A549 treated with CORT108297 at 1 μM for 4 hours (cell line): ENCODE measurements at places on chromosomes 6 and 20. TPM values are rescaled to one million over a fixed set of nuclear protein-coding genes. Genes with fewer than 3 reads are reported as not detected.

The BEND3 gene
- 3.3 to 3.9 TPM (median 3.6 TPM) in 5 replicates for total RNA-seq

The TMEM217 gene
- 0.54 to 1.3 TPM (median 0.75 TPM) in 5 replicates for total RNA-seq

The PHACTR3 gene
- 0.06 to 0.07 TPM in 2 of 5 replicates, not detected in the others for total RNA-seq

The FILIP1 gene
- total RNA-seq: 0.18 to 0.53 TPM (median 0.32 TPM) in 5 replicates

The SPAG4 gene
- total RNA-seq: 3.5 to 6.6 TPM (median 4.7 TPM) in 5 replicates

The PRR18 gene
- 0.08 to 0.22 TPM (median 0.09 TPM) in 5 replicates for total RNA-seq

The PCSK2 gene
- not detected in 5 replicates for total RNA-seq

The SLC17A3 gene
- total RNA-seq: 0.86 to 1.2 TPM (median 0.99 TPM) in 5 replicates

The KIAA1755 gene
- total RNA-seq: 0.06 to 0.19 TPM (median 0.13 TPM) in 5 replicates

The SYNDIG1 gene
- total RNA-seq: 1.4 to 2.3 TPM (median 1.9 TPM) in 5 replicates

The RBL1 gene
- total RNA-seq: 8.8 to 10.7 TPM (median 9.6 TPM) in 5 replicates

The SPDEF gene
- 1.4 to 2.4 TPM (median 1.9 TPM) in 5 replicates for total RNA-seq

The MTHFD1L gene
- 38.7 to 44.1 TPM (median 40.7 TPM) in 5 replicates for total RNA-seq

The OR2H2 gene
- total RNA-seq: not detected in 5 replicates

The TNFRSF6B gene
- total RNA-seq: 0.47 to 1.4 TPM (median 0.76 TPM) in 5 replicates

The CPNE1 gene
- 185 to 233 TPM (median 228 TPM) in 5 replicates for total RNA-seq

The MOXD1 gene
- 1.7 to 2.5 TPM (median 2.0 TPM) in 5 replicates for total RNA-seq

The FOXQ1 gene
- total RNA-seq: 2.5 to 5.2 TPM (median 5.1 TPM) in 5 replicates

The DHX16 gene
- total RNA-seq: 26.3 to 30.5 TPM (median 28.5 TPM) in 5 replicates

The MUCL3 gene
- total RNA-seq: 0.02 to 0.06 TPM (median 0.05 TPM) in 5 replicates

The CLVS2 gene
- total RNA-seq: 0.08 to 0.16 TPM (median 0.14 TPM) in 5 replicates

The JAG1 gene
- total RNA-seq: 32.8 to 46.3 TPM (median 41.2 TPM) in 5 replicates

The OR12D3 gene
- total RNA-seq: not detected in 5 replicates

The AKAP12 gene
- total RNA-seq: 94.8 to 169 TPM (median 161 TPM) in 5 replicates

The GPSM3 gene
- total RNA-seq: 0.31 to 0.43 TPM (median 0.38 TPM) in 5 replicates

The HSP90AB1 gene
- 1,156 to 1,487 TPM (median 1,195 TPM) in 5 replicates for total RNA-seq
